DMS153 (cell line): ENCODE measurements at places on chromosomes 6 and 20.

- no peak for DNase-seq
These were observed 707 bp downstream of the MAN1A1 start for GRCh38 chr6:119348748-119349360.

DNA sequence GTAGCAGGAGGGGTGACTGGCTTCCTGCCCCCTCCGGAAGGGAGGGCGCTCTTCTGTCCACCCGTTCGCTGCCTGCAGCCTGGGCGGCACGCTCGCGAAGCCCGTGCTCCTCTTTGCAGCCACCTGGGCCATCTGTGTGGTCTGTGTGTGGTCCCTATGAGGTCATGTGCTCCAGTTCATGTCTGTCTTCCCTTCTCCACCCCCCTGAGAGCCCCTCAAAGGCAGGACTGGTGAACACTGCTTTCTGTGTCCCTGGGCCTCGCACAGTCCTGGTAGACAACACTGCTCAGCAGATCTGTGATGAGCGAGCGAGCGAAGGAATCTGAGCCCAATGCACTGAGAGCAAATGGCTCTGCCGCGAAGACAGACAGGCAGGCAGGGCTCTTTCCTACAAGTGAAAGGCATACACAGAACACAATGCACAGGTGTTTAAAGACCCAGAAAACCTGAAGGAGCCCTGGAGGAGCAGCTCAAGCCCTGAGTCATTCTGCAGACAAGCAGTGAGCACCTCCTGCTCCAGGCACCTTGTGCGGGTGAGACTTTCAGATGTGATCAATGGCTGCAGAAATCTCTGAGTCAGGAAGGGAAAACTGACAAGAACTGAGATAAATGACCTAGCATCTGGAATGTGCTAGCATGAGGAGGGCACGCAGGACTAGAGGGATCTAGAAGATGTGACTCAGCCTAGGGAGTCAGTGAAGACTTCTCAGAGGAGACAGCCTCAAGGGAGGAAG lies 27.1 kb downstream of the PPP1R3G start:
- DNase-seq, result no peak

GRCh38 chr6:72622094-72622940 lies 453 bp downstream of the KCNQ5 start:
- DNase-seq, result no peak

DNA sequence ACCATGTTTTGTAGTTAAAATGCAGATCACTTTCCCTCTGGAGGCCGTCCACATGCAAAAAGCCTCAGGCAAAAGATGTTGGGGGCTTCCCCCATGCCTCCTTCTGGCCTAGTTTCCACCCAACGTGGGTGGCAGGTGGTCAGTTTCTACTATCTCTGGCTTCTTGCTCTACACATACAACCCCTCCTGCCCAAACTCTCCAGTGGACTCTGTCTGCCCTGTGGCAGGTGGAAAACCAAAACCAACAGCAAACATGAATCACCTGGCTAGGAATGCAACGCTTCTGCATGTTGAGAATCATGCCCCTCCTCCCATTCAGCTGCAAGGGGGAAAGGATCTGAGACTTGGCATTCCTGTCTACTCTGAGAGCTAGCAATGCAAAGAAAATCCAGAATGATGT lies 94.8 kb downstream of the MBOAT1 start:
- DNase-seq, result no peak

- DNase-seq, result no peak
These were observed 3.2 kb downstream of the DEF6 start for GRCh38 chr6:35300848-35301247.

- DNase-seq, result no peak
These were observed 72.6 kb downstream of the HIVEP2 start for GRCh38 chr6:142872376-142872775.

DNA sequence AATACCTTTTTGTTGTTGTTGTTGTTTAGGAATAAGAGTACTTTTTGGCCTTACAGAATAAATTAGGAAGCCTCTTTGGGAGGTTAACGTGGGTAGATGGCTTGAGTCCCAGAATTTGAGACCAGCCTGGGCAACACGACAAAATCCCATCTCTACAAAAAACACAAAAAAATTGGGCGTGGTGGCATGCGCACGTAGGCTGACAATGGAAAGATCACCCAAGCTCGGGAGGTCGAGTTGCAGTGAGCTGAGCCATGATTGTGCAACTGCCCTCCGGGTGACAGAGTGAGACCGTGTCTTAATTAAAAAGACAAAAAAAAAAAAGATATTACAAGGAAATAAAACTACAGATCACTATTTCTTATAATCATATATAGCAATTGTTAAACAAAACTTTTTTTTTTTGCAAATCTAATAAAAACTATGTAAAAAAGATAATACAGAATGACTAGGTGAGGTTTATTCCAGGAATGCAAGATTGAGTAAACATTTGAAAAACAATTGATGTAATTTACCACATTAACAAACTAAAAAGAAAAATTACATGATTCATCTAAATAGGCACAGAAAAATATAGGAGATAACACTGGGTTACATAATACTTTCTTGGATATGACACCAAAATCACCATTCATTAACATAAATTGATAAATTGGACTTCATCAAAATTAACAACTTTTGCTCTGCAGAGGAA lies 43.6 kb upstream of the ASCC3 start:
- DNase-seq, result no peak

DNA sequence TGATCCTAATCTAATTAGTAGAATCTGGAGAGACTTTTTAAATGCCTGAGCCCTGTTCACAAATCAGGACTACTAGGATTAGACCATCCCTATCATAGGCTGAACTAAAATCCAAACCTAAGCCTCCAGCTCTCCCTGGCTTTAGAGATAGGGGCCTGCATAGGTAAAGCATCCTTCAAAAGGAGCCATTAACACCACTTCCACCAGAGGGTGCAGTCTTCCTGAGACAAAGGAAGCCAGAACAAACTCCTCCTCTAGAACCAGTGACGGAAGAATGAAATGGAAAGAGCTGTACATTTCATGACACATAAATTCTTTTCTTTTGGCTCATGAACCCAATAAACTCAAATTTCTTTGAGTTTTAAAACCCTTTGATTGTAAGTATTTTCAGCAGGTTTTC lies 291.2 kb upstream of the ADGRB3 start:
- peak; percentile 51 for DNase-seq

DNA sequence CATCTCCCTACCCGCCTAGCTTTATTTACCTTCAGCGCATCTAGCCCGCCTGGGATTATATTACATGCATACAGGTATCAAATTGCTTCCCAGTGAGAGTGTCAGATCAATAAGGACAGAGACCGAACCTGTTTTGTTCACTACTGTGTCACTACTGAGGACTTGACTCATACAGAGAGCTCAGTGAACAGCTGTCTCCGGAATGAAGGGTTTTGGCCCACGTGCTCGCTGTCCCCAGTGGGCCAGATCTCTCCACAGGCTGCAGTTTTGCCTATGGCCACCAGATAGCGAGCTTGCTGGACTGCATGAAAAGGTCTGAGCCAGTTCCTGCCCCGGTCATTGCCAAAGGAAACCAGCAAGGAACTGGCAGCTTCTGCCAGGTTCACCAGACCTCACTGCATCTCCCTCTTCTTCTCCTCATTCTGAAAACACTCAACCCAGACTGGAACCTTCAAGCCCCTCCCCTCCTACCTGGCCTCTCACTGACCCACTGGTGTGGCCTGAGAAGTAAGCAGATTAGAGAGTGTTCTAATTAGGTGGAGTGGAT lies 150.8 kb downstream of the ZMYND8 start:
- peak; percentile 60 for DNase-seq

DNA sequence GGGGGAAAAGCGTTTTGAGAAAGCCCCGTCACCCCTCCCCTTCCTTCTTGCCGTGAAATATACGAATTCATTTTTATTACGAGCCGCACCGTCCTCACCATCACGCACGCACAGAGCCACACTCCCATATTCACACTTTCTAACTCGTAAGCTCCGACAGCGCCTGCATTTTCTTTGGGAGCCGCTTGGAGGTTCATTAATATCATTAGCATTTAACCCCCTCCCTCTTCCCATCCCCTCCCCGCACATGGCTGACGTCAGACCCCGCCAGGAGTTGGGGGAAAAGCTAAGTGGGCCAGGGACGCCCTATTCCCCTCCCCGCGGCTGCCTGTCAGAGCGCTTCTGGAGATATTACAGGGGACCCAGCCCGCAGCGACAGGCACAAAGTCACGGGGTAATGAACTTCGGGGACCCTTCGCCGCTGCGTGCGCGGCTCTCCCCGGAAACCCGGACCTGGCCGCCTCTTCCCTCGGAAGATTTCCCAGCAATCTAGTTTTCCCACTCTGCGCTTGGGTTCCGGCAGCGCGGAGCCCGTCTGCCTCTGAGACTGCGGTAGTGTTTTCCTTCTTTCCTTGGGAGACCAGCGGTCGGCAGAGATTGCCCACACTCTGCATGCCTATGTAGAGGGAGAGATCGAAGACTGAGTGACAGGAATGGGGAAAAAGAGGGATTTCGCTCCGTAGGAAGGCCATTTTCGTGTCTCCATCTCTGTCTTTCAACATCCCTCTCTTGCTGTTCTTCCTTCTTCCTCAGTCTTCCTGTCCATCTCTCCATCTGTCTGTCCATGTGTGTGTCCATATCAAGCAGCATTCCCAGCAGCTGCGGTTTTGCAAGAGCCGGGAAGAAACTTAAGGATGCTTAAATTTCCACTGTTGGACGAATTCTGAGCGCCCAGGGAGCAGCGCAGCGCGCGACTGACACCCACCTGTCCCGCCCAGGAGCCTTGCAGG lies at the start of gene NR2E1:
TSS of gene NR2E1 (plus strand) at position 309 of the 950 bp plus-strand sequence. CDS start 744 bp downstream, outside the sequence.
- no peak for DNase-seq

- DNase-seq, result no peak
These were observed 103.3 kb downstream of the ARHGAP18 start for GRCh38 chr6:129606664-129607063.

DNA sequence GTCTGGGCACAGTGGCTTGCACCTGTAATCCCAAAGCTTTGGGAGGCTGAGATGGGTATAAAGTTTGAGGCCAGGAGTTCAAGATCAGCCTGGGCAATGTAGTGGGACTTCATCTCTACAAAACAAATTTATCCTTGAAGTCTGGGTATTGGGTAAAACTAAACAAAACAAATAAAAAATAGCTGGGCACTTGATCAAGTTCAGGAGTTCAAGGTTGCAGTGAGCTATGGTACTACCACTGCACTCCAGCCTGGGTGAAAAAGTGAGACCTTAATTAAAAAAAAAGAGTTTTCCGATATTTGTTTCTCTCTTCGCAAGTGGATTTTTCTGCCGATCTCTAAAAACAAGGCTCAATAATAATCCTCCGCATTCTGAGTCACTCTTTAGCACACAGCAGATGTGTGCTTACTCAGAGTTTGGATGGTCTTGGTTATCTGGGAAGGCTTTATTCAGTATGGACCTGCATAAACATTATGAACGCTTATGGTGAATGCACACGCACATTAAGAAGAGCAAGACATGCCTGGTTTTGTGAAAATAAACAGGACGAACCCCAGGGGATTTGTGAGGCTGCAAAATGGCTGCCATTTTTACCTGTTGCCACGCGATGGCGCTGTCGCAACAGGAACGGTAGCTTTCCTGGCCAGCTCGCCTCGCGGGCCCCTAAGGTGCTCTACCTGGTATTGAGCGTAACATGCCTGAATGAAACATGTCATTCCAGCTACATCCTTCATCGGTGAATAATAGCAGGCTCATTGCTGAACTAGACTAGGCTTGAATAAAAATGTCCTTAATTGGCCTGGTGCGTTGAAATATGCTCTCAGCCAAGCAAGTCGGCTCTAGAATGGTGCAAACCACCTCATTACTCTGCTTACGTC lies 6.0 kb downstream of the OPN5 start:
- DNase-seq, result peak; percentile 78

DNA sequence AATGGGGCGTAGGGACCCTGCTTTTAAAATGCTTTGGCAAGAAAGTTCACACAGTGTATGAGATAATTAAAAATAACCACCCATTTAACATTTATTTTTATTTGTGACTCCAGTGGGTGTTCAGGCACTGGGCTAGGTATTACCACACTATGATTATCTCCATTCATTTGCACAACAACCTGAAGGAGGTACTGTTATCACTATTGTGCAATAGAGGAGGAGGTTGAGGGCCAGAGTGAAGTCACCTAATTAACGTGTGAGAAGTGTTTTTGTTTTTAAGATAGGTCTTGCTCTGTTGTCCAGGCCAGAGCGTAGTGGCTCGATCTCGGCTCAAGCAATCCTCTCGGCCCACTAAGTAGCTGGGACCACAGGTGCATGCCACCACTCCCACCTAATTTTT lies 29.2 kb downstream of the MAK start:
- DNase-seq, result no peak

GRCh38 chr6:168038576-168039140 lies 40.4 kb downstream of the FRMD1 start:
- DNase-seq, result no peak

- DNase-seq, result no peak
These were observed 1.7 kb downstream of the STX16 start for GRCh38 chr20:58652606-58653294.

DNA sequence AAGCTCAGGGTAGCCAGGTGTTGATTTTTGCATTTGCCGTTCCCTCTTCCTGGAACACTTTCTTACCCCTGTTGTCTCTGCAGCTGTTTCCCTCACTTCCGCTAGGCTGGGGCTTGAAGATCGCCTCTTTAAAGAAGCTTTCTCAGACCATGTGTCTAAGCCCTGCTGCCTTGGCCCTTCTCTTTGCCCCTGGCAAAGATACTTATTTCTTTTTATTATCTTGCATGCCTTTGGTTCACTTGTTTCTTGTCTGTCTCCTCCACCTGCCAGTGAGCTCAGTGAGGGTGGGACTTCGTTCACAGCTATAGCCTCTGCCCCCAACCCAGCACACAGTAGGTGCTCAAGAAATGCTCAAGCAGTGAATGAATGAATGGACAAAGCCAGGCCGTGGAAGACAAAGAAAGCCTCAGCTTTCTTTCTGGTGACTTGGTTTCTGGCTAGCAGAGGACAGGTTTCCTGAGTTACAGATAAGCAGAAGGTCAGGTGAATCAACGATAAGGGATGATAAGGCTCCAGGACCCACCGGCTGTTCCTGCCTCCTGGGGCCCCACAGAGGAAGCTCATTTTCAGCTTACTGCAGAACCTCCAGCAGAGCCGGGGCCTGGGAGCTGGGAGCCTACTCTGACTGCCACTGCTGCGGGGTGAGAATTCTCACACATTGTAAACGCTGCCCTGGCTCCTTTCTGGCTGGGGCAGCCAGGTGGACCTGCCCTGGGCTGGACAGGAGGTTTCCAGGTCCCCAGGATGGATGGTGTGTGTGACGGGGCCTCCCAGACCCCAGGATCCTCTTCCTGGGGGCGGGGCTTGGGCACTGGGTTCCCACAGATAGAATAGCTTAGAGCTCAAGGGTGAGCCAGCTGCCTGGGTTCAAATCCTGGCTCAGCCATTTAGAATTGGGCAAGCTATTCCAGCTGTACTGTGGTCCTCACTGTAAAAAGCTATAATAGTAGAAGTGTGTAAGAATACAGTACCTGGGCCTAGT lies 29.8 kb downstream of the SNAI1 start:
- DNase-seq, result no peak

GRCh38 chr20:45311589-45312211 lies 3.6 kb upstream of the MATN4 start:
- peak; percentile 39 for DNase-seq

GRCh38 chr6:6930223-6930880 lies 177.4 kb upstream of the RREB1 start:
- no peak for DNase-seq

GRCh38 chr20:22563062-22563965 lies 21.1 kb downstream of the FOXA2 start:
- no peak for DNase-seq
